Stimulated activated CD4-positive, alpha-beta T cell treated with anti-CD3 and anti-CD28 coated beads, Interleukin-4, amount 100 ng/mL, for 4 hours (primary cell): ENCODE measurements at places on chromosomes 1 and 21.

GRCh38 chr1:68377098-68377497, 72.7 kb downstream of the RPE65 start:
- DNase-seq: no peak

GRCh38 chr1:54149734-54150133, 3.1 kb downstream of the CDCP2 start:
- no peak for DNase-seq

DNA sequence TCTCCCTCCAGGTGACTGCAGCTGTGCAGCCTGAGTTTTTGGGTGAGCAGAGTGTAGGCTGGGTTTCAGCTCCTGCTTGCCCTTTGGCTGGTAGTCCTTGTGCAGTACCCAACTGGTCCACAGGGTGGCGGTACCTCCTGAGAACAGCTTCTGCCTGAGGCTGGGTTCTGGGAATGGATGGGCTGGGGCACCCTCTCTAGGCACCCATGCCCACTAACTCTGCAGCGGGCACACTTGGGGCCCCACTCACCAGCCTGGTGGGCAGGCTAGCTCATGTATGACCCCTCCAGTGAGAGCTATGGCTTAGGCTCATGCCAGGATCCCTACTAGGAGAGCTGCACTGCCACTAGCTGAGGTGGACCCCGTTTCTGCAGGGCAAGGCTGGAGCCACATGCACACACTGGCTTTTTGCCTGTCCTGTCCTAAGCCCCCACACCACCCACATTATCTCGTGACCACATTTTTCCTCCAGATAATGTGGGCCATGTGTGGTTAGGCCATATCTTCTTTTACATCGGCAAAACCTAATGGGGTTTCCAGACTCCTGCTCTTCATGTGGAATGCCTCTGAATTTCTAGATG, 15.5 kb upstream of the GSTM4 start:
- DNase-seq: peak; percentile 79

GRCh38 chr1:118660769-118661168, 327.4 kb downstream of the TBX15 start:
- no peak for DNase-seq

DNA sequence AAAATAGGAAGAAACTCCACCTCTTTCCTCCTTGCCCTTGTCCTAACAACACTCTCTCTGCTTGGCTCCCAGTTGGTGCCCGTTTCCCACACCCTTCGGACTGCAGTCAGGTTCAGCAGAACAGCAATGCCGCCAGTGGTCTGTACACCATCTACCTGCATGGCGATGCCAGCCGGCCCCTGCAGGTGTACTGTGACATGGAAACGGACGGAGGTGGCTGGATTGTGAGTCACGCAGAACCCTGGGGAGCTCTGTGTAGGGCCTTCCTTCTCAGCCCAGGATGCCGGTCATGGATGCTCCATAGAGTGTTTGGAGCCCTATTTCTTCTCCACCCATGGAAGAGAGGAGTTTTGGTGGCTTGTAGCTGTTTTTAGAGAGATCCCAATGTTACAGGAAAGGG, 60.9 kb downstream of the TNN start:
- DNase-seq: no peak

DNA sequence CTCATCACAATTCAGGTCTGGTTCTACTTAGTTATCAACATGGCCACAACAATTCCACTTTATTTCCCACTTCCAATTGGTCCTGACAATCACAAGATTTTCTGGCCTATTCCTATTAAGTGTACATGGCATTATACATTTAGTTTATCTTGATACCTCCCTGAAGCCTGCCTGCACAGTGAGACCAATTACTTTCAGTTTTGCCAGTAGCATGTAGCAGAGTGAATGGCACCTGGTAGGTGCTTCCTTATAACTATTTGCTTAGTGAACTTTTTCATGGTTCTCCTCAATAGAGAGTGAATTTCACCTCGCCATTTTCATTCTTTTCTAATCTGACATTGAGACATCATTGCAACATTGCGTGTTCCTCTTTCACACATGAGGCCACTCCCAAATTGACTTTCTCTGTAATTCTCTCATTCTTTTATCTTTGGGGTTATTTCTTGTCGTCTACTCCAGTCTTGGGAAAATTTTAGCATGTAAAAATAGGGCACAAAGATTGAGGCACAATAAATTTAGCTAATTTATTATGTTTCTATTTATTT, 124.3 kb downstream of the DISC1 start:
- no peak for DNase-seq

GRCh38 chr1:50915621-50916020, 44.4 kb downstream of the FAF1 start:
- DNase-seq: no peak

DNA sequence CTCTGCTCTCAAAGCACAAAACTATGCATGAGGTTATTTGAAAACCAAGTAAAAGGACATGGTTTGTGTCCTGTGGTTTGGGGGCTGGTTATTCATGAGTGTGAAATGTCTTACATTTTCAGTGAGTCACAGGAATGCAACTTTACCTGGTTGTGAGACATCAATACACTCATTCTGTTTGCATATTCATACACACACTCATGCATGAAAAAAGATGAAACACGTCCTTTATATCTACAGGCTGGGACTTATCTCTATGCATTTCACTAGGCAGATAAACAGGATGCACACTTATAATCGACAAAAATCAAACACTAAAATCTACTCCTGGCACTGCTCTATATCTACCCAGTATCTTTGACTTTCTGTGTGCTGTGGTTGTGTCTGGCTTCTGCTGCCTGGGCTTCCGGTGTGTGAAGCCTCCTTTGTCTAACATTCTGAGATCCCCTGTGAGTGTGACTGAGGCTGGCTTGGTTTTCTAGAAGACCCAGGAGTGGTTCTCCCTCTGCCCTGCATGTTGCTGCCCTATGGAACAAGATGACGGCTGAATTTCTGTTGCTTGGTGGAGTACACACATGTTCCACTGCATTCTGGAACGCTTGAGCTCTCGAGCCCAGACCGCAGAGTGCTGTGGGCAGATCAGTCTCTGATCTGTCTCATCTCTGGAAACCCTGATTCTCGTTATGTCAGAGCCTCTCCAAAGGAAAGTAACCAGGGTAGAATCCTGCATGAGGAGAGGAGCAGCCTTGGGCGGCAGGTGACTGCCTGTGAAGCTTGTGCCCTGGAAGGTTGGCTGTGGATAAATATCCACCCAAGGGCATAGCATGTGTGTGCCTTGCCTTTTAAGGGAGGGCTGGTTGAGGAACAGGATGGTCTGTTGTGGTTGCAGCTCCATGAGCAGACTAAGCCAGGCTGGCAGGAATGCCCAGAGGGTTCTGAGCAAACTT, 19.7 kb upstream of the FASLG start:
- peak; percentile 88 for DNase-seq

DNA sequence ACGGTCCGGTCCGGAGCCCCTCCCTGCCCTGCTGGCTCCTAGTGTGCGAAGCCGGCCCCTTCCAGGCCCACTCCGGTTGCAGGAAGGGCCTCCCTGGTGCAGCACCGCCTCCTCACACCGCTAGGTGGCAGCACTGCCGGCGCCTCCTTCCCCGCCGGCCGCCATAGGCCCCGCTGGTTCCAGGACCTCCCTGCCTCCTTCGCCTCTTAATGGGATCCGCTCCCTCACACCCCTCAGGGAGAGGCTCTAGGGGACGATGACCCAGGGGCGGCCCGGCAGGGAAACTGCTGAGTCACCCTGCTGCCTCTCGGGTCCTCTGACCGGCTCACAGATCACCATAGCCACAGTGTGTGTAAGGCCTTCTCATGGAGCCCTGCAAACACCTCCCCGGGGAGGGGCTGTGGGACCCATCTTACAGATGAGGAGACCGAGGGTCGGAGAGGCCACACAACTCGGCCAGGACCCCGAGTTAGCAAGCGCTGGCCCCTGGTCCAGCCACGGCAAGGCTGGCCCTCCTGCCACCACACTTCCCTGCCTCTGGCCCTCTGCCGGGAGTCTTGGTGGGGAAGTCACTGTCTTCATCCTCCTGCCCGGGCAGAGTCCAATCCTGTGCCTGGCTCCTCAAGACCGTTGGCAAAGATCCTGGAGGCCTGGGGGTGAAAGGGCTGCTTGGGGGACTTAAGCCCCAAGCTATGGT, 1.6 kb upstream of the AJAP1 start:
- DNase-seq: peak; percentile 40

DNA sequence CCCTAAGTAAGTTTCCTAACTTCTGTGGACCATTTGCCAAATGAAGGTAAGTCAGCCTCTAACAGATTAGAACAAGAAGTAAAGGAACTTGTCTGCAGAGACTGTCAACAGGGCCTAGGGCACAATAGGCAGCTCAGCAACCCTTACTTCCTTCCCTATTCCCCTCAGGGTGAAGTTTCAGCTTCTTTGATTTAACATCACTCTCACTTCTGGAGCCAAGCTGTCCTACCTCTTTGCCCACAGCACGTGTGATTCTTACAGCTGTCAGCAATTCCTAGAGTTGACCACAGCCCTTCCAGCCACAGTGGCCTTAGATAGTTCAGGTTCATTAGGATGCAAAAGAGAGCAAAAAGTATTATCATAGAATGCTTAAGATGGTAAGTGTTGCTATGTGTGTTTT, 7.6 kb upstream of the EIF4G3 start:
- no peak for DNase-seq

DNA sequence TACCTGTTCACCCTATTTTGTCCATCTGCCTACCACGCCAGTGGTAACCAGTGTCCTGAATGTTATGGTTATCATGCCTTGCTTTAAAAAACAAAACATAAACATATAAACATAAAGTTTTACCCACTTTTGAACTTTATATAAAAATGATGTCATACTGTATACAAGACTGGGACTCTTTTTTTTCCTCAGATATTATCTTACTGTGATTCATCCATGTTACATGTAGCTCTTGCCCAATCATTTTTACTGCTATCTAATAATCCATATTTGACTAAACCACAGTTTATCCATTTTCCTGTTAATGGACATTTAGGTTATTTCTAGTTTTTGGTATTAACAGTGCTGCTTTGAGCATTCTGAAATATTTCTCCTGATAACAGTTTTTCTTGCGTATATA, 78.8 kb downstream of the GPR161 start:
- DNase-seq: no peak

DNA sequence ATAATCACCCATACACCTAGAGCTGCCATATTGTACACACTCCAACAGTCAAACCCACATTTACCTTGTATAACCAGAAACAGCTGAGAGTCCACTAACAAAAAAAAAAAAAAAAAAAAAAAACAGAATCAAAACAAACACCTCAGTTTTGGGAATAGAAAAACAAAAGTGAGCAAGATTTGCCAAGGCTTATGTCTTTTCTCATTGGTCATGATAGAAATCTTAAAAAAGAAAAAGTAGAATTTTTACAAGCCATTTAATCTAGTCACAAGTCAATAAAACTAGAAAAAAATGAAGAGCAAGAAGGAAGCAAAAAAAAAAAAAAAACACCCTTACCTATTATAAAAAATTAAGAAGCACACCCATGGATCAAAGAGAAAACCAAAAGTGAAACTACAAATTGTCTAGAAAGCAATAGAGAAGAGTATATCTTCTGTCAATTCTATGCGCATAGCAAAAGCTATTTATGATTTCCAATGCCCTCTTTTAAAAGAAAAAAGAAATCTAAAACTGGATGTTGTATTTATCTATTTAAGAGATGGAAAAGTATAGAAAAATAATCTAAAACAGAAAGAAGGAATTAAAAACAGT, 113.2 kb upstream of the GALNT2 start:
- DNase-seq: no peak

GRCh38 chr1:202251424-202252256, 58.0 kb downstream of the LGR6 start:
- no peak for DNase-seq

DNA sequence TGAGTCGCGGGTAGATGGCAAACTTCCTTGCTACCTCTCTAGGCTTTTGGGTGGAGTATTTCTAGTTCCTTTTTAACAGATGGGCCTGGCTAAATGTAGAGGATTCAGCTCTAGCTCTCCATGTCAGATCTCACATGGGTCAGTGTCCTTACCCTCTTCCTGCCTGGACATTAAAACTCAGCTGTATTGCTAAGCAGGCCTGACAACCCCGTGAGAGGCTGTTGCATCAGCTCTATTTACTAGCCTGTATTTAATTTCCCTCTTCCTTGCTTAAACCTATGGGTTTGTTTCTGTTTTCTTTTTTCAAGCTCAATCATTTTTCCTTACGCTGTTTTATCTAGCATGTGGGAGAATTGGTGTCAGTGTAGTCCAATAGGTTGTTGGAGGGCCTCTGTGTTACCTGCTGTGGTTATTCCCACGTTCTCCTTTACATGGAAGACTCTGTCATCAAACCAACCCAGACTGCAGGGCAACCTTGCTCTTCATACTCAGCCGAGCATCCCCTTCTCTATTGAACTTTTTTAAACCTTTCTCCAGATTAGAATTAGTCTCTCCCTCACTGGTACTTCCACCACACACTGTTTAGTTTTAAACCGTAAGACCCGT, 79.5 kb upstream of the BACH1 start:
- no peak for DNase-seq

DNA sequence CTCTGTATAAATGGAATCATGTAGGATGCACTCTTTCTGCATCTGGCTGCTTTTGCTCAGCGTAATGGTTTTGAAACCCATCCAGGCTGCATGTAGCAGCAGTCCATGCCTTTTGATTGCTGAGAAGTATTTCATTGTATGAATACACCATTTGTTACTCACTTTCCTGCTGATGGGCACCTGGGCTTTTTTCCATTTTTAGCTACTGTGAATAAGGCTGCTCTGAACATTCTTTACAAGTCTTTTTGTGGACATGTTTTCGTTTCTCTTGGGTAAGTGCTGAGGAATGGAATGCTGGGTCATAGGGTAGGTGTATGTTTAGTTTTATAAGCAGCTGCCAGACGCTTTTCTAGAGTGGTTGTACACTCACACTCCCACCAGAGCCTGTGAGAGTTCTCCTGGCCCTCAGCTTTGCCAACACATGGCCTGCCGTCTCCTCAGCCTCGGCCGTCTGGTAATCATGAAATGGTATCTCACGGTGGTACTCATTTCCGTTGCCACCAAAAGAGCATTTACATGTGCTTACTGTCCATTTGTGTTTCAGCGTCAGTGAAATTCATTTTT, 22.7 kb downstream of the SLX9 start:
- DNase-seq: no peak

- no peak for DNase-seq
These were observed 33.5 kb downstream of the CTBS start for GRCh38 chr1:84540759-84541158.

DNA sequence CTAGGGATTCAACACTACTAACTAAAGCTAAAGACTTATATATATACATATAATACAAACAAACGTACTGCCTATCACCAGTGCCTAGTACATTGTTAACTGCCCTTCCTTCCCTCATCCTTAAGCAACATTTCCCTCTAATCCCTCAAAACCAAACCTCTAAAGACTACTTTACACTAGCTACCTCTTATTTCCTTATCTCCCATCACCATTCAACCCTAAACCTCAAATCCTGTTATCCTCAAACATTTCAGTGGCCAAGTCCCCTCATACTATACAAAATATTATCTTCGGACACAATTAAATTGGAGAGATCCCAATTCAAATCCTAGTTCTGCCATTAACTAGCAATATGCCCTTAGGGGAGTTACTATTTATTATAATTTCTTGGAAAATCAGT, 3.7 kb downstream of the SCAF4 start:
- DNase-seq: no peak
